Stimulated activated CD8-positive, alpha-beta memory T cell treated with anti-CD3 and anti-CD28 coated beads, Interleukin-4, amount 100 ng/mL, for 48 hours (primary cell): ENCODE measurements at places on chromosomes 2 and 18.

DNA sequence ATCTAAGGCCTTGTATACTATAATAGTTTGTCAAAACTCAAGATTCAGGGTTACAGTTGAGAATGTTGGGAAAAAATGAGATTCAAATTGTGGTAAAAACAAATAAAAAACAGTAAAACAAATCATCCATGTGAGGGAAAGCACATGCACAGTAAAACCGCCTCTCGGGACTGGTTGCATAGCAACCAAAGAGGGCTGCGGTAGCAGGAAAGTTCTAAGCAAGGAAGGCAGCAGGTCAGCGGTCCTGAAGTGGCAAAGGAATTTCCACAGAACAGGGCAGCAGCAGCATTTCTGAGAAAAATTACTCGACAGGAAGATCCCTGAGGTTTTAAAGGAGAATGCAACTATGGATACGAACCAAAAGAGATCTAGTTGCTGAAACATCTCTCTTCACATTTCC is 93.7 kb downstream of the DYNAP start:
- DNase-seq = no peak

- no peak for DNase-seq
Observed at GRCh38 chr18:9025091-9025838, 77.2 kb upstream of the NDUFV2 start.

- DNase-seq = no peak
Observed at GRCh38 chr2:154554046-154554445, 144.4 kb upstream of the KCNJ3 start.

GRCh38 chr18:68429111-68429510 is 285.8 kb downstream of the TMX3 start:
- DNase-seq = no peak

GRCh38 chr2:197167608-197168314 is 142.8 kb downstream of the ANKRD44 start:
- DNase-seq = no peak
